ENCODE measurements at places on chromosomes 2 and 18. TPM values are rescaled to one million over a fixed set of nuclear protein-coding genes. Genes with fewer than 3 reads are reported as not detected.

The PLA2R1 gene
- 2.7 TPM for total RNA-seq

The MYOM1 gene
- total RNA-seq, result 4.1 TPM

The PLGLB2 gene
- total RNA-seq, result not detected

The MOB4 gene
- total RNA-seq, result 33.9 TPM

The CREG2 gene
- total RNA-seq, result not detected

The PAX3 gene
- not detected for total RNA-seq

The TCF23 gene
- total RNA-seq, result not detected

The TRABD2A gene
- 10.1 TPM for total RNA-seq

The CCL20 gene
- not detected for total RNA-seq

The FZD7 gene
- 20.9 TPM for total RNA-seq

The PDCD1 gene
- total RNA-seq, result 0.18 TPM

The TACR1 gene
- not detected for total RNA-seq

The EDAR gene
- 1.1 TPM for total RNA-seq

The PAPOLG gene
- total RNA-seq, result 3.5 TPM

The FSHR gene
- total RNA-seq, result not detected

The COL3A1 gene
- 7,728 TPM for total RNA-seq

The HNMT gene
- 16.1 TPM for total RNA-seq

The BCL11A gene
- total RNA-seq, result 18.0 TPM

The ABCB11 gene
- 0.58 TPM for total RNA-seq

The DYNAP gene
- not detected for total RNA-seq

The ILKAP gene
- 20.6 TPM for total RNA-seq

The VWA3B gene
- 4.9 TPM for total RNA-seq

The VWC2L gene
- not detected for total RNA-seq

The CCDC148 gene
- not detected for total RNA-seq
